ENCODE measurements at places on chromosomes 4 and X.

DNA sequence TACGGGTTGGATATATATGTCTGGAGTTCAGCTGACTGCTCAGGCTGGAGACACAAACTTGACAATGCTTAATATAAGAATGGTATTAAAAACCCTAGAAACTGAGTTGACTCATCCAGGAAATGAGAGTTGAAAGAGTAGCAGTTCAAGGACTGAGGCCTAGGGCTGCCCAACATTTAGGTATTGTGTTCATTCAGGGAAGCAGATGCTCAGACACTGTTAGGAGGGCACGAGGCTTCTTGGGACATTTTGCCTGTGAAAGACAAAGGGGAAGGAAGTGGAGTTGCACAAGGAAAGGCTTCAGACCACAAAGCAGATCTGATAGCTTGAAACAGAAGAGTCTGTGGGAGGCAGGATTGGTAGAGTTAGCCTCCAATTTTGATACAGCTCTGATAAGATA is 52.0 kb upstream of the HS3ST1 start:
- no peak for DNase-seq

DNA sequence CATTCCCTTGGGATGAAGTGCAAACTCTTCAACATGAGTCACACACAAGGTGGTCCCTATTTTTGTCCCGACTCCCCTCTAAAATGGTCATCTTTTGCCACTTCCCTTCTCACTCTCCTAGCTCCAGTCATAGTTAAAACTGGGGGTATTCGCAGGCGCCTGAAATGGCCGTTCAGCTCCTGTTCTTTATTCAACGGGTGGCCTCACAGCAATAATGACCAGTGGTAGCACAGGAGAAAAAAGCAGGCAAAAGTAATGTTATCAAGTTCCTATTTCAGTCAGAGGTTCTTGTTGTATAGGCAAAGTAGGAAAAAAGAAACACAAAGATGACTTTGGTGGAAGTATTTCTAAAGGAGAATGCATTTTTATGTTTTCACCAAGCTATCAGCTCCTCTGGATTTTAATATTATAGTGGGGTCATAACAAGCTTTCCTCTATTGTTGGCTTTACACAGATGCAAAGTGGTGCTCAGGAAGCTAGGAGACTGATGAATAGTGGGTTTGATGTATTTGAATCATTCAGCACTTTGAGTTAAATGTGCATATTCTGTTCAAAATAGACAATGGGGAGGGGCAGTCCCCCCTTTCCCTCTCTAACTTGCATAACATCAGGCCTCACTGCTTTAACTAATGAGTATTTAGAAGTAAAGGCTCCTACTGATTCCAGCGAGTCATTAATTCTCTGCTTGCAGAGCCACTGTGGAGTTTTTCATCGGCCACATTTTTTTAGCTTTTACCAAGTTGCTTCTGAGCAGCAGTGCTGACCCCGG is 171.2 kb upstream of the NDP start:
- DNase-seq = no peak

DNA sequence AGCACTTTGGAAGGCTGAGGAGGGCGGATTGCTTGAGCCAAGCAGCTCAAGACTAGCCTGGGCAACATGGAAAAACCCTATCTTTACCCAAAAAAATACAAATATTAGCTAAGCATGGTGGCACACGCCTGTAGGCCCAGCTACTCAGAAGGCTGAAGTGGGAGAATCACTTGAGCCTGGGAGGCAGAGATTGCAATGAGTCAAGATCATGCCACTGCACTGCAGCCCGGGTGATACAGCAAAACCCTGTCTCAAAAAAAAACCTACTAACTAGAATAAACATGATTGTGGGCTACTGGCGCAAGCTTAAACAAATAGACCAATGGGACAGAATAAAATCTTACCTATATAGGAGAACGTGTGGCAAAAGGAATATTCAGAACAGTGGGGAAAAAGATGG is 7.3 kb downstream of the CDKL2 start:
- no peak for DNase-seq

GRCh38 chr4:118836301-118837120 is 585 bp upstream of the SEC24D start:
- DNase-seq = peak; percentile 69

GRCh38 chr4:25307596-25307995 is 5.0 kb upstream of the ZCCHC4 start:
- DNase-seq = no peak

- DNase-seq = no peak
These were observed 52.4 kb upstream of the IL21 start for GRCh38 chr4:122673252-122673651.

- peak; percentile 54 for DNase-seq
These were observed 89.6 kb upstream of the PRPS2 start for GRCh38 chrX:12701628-12702027.

GRCh38 chr4:71156616-71157015 is 163.2 kb downstream of the DCK start:
- no peak for DNase-seq

GRCh38 chr4:165992283-165992682 is 119.2 kb downstream of the TLL1 start:
- DNase-seq = no peak

GRCh38 chr4:158020734-158021346 is 152.0 kb downstream of the GASK1B start:
- DNase-seq = no peak

DNA sequence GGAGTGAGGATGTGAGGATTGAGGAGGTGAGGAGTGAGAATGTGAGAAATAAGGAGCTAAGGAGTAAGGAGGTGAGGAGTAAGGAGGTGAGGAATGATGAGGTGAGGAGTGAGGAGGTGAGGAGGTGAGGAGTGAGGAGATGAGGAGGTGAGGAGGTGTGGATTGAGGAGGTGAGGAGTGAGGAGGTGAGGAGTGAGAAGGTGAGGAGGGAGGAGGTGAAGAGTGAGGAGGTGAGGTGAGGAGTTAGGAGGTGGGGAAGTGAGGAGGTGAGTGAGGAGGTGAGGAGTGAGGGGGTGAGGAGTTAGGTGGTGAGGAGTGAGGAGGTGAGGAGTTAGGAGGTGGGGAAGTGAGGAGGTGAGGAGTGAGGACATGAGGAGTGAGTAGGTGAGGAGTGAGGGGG is 74.8 kb upstream of the MXD4 start:
- no peak for DNase-seq

GRCh38 chrX:108068121-108068520 is 23.2 kb downstream of the PSMD10 start:
- DNase-seq = no peak

DNA sequence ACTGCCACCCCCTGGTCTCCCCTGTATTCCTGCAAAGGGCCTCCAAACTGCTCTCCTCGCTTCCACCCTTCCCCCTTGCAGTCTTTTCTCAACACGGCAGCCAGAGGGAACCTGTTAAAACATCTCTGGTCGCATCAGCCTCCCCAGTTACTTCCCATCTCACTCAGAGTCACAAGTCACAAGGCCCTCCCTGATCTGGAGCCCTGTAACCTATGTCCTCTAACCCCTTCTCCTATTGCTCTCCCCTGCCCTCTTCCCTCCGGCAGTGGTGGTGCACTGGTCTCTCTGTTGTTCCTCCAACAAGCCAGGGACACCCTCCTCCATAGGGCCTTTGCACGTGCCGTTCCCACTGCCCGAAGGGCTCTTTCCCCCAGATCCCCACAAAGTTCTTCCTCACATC is 73.2 kb downstream of the SH3KBP1 start:
- no peak for DNase-seq

DNA sequence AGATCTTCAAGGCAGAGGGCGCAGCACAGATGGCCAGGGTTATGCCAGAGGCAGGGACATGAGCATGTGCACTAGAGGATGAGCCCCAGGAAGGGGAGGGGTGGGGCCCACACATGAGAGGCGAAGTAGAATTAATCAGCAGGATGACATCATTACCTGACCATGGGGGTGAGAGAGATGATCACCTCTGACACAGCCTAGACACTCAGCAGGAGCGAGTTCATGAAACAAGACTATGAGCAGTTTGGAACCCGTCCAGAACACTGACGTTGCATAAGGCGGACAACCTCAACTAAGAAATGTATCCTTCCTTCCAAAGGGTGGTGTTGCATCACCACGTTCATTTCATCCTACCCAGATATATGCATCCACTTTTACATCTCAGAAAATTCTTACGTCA is 446.7 kb upstream of the TENM3 start:
- no peak for DNase-seq

DNA sequence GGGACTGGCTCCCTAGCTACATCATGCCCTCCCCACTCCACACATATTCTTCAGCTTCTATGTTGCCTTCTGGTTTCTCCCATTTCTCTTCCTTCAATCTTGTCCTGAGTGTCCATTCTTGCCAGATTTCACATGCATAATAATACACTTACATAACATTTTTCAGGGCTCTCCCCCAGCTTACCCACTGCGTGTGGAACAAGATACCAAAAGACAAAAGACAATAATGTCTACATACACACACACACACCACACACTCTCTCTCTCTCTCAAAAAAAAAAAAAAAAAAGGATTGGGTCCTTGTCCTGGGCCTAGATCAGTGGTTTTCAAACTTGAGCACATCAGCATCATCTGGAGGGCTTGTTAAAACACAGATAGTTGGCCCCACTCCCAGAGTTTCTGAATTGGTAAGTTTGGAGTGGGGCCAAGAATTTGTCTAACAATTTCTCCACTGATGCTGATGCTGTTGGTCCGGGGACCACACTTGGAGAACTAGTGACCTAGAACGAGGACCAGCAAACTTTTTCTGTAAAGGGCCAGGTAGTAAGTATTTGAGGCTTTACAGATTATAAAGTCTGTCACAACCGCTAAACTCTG is 6.5 kb upstream of the SMARCA1 start:
- no peak for DNase-seq

DNA sequence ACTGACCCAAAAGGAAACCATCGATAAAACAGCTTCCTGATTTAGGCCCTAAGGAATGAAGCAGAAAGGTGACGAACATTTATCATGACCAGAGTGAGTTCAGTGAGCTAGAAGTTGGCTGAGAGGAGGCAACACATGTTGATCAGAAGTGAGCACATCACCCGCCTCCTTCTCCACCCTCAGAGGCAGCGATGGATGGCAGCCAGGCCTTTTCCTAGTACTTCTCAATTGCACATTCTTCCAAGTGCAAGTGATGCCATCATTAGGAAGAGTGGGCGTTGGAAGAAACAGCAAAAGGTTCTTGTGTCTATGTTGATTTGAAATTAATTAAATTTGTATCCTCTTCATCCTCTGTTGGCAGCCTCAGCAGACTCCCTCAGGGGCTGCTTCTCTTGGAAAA is 51.7 kb downstream of the TMEM154 start:
- DNase-seq = peak; percentile 61

- no peak for DNase-seq
These were observed 1973.0 kb upstream of the AGA start for GRCh38 chr4:179415037-179415846.

DNA sequence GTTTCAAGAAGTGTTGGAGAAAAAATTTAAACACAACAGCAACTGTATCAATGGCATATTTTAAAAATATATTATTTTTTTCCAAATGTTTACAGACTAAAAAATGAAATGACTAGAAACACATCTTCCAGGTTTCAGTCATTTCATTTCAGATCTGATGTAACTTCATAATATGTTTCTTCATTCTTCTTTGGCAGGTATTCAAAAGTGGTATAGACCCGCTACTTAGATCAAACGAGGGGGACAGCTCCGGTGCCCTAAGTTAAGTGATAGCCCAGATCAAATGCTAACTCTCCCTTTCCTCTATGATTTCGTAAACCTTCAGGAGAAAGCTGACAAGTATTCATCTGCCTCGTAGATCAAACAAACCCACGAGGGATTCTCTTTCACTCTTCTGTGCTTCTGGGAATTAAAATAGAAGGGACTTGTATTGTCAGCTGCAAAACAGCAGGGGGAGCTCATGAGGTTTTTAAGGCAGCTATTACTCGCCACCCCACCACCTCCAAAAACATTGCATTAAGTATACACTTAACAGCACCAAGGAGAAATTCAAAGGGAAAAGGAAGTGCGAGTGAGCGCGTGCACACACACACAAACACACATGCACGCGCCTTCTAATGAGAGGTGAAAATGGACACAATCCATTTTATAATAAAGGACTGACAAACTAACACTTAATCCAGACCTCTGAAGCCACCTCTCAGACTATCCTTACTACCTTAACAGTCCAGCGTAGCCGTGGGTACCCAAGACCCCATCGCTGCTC is 21.4 kb downstream of the HELT start:
- peak; percentile 29 for DNase-seq

Measured in right hindlimb (tissue), 1 donor.